ENCODE measurements at places on chromosomes 2 and 18.

- DNase-seq = no peak
These were observed 146.3 kb upstream of the APCDD1 start for GRCh38 chr18:10308154-10308553.

- no peak for DNase-seq
These were observed 2.4 kb upstream of the NTSR2 start for GRCh38 chr2:11672407-11672806.

- no peak for DNase-seq
These were observed 241.3 kb downstream of the PRKCE start for GRCh38 chr2:45892757-45893156.

- no peak for DNase-seq
These were observed 20.4 kb downstream of the UBXN4 start for GRCh38 chr2:135762022-135762421.

DNA sequence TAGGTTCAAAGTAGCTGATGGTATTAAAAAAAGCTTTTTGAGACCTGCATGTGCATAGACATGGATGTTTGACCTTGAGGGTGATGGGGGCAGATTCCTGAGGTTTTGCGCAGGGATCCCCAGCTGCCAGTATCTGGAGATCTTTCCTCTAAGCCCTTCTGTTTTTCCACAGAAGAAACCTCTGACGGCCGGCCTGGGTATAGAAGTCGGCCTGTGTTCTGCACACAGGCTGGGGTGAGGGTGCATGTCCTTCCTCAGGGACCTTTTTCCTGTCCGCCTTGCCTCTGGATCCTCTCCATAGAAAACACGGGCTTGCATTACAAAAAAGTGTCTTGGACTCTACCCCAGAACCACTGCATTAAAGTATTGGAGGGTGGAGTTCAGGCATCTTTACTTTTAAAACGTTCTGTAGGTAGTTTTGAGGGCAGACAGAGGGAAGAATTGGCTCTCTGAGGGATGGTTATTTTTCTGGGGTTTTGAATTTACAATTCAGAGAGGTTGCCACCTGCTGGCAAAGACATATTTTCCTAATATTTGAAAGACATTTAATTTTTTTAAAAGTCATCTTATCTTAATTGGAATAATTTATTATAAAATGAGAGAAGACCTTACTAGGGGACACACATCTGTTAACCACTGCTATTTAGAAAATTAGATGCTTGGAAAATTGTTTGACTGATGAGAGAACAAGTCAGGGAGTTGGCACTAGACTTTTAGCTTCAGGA, 350.6 kb downstream of the DCDC2C start:
- DNase-seq = no peak

GRCh38 chr2:40161986-40162385, 289.9 kb downstream of the SLC8A1 start:
- DNase-seq = no peak

DNA sequence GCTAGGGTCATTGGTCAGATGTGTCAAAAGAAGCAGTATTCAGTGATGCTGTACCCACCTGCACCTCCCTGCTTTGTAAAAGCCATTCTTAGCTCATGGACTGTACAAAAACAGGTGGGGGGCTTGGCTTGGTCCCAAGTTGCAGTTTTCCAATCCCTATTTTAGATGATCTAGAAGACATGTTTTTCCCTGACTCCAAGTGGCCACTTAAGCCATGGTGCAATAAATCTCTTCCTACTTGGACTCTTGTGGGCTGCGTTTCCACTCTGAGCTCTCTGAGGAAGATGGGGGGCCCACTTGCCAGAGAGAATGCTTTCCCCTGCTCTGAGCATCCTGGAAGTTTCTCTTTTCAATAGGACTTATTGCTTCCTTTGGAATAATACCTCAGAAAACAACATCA, 57.0 kb upstream of the SPP2 start:
- no peak for DNase-seq

DNA sequence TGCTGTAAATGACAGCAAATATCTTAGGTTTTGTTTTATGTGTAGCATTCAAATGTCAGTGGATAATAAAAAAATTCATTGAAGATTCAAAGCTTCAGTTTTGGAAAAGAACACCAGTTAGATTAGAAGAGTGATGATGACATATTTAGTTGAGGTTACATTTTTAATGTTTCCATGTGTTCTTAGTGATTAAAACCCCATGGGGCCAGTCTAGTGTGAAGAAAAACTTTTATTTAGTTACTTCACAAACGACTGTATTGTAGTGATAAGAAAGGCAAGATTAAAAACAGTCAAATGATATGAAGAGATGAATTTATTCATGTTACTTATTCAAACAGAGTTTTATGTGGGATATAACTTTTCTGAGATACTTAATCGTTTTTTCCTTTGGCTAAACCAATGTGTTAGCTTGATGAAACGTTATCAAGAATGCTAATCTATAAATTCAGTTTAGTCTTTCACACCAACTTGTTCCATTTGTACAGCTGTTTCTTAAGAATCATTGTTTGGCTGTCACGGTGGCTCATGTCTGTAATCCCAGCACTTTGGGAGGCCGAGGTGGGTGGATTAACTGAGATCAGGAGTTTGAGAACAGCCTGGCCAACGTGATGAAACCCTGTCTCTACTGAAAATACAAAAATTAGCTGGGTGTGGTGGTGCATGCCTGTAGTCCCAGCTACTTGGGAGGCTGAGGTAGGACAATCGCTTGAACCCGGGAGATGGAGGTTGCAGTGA, 11.6 kb downstream of the BMPR2 start:
- no peak for DNase-seq

DNA sequence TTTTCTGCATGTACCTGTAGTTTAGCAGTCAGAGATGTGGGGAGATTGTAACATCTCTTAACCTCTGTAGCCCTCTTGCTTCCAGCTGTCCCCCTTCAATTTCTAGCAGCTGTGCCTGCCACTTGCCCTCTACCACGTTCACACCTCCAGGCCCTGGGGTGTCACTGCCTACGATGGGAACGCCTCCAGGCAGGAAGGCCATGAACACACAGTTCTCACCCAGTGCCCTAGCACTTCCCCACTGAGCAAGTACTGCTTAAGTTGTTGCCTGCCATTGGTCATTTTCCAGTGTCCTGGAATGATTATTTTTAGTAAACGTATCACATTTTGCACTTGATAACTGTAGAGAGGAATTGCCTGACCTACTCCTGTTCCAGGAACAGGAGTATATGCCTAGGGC, 77.1 kb upstream of the B3GNT7 start:
- DNase-seq = no peak

DNA sequence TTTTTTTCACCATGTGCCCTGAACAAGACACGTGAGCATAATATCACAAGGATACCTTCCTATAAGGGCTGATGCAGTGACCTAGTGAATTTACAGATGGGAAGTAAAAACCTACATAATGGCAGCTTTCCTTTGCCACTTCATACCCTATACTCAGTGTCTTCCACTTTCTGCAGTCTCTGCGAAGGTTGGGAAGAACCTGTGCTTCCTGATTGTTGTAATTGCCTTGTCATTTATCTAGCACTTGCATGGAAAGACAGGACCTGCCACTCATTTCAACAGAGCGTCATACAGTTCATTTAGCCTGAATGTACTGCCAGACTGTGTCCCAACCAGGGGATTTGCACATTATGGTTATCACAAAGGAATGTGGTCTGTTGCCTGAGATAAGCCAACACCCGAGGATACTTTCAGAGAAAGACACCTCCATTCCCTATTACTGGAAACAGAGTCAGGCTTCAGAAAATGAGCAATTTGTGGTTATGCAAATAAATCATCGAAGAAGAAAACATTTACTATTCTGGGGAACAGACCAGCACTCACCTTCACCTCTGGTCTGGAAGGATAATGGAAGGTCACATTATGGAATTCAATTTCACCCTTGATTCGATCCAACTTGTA, 55.0 kb downstream of the ABCB11 start:
- no peak for DNase-seq

DNA sequence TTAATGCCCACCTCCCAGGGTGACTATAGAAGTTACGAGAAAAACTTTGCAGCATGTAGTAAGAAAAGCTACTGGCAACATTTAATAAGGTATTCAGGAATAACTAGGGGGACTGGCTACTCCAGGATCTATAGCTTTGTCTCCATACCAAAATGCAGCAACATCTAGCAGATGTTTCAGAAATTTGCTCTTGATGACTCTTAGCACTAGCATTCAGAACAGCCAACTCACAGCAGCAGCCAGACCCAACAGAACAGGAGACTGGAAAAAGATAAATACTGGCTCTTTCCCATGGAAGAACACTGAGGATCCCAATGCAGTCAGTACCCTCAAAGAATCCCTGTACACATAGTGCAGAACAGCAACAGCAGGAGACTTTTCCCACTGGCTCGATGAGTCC, 105.0 kb downstream of the PRKRA start:
- DNase-seq = no peak

- DNase-seq = no peak
These were observed 188.6 kb upstream of the SH3BP4 start for GRCh38 chr2:234763002-234763873.
